ENCODE measurements at places on chromosomes 1 and 21.

- DNase-seq: no peak
Measured at GRCh38 chr1:51954783-51955182, 35.7 kb downstream of the RAB3B start.

DNA sequence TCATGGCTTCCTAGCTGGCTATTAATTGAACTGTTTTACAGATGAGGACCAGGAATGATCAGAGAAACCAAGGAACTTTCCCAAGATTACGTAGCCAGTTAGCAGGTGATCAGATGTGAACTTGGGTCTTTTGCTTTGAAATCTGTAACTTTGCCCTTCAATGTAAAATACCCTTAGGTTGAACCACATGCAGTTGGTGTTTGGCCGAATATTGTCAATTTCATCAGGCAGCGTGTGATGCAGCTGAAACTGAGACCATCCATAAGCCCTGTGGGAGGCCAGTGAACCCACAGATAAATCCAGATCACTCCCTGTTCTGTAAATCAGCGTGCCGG, 150.8 kb downstream of the ETS2 start:
- DNase-seq: no peak

- no peak for DNase-seq
Measured at GRCh38 chr21:23579573-23579972, 2027.7 kb downstream of the MRPL39 start.

GRCh38 chr1:217985641-217986040, 299.5 kb upstream of the RRP15 start:
- no peak for DNase-seq

DNA sequence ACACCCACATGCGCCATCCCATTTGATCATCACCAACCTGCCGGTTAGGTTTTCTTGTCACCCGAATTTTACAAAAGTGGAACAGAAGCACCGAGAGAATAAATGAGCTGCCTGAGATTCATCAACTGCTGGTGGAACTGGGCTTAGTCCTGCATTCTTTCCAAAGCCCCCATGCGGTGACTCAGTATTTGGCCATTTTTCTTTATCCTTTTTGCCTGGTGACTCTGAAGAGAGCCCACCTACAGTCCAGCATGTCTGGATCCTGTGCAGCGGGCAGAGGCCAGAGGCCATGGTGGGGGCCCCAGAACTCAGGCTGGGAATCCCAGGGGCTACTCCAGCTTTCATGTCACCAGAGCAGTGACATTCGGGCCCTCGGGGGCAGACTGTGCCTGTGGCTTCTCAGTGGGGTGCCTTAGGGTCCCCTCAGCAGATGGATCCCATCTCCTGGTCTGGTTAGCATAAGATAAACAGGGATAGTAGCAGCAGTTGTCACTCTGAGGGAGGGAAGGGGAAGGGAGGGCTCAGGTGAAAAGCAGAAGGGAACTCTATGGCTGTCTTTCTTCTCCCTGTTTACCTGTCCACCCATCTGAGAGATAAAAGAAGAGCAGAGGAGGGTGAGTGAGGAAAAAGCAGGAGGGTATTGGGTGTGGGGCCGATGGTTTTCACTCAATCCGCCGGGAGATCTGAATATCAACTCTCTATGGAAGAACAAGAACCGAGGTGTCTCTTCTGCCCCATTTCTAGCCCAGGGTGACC, 63.2 kb downstream of the KIF26B start:
- no peak for DNase-seq

GRCh38 chr1:100834777-100835660, 59.6 kb downstream of the EXTL2 start:
- DNase-seq: no peak

DNA sequence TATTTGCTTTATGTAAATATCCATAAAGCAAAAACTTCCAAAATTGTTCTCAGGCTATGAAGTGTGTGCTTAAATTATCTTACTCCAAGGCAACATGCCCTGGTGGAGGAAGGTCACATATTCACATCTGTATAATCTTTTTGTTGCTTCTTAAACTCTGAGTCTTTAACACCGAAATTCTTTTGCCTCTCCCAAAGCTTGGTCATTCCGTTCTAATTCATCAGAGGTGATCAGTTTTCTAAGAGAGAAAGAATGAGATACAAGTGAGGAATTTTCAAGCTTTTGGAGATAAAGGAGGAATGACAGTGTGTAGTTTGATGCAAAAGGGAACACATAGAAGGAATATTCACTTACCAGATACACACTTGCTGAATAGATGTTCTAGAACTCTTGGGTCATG, 561.7 kb downstream of the LTN1 start:
- DNase-seq: no peak

GRCh38 chr1:220900842-220901241, 21.6 kb downstream of the HLX start:
- no peak for DNase-seq

DNA sequence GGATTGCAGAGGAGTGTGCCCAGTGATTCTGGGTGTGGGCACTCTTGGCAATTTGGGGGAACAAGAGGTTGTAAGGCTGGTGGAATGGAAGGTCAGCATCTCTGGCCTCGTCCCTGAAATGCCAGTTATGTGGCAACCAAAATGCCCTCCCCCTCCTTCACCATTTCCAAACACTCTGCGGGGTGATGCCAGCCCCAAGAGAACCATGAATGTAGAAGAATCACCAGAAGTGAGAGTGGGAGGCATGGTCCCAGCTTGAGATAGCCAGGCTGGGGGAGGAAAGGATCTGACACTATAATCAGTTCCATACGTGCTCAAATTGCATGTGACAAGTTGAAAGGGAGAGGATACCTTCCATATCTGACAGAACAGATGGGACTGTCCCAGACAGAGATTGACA, 88.7 kb upstream of the EDN2 start:
- no peak for DNase-seq

DNA sequence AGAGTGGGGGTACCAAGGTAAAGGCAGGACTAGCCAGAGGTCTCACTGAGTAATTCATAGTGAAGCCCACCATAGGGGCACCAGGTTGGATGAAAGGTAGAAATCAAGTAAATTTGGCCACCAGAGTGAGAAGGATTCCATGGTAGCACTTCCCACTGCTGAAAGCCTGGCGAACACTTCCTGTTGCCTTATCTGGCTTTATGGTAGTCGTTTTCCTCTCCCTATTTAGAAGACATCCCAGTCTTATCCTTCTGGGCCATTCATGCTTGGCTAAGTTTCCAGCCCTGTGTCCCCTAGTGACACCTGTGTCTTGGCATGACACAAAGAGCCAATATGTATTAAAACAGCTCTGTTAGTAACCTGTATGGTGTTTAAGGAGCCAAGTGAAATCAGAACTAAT, 74.3 kb upstream of the SIPA1L2 start:
- no peak for DNase-seq

Data from stimulated activated CD8-positive, alpha-beta memory T cell treated with anti-CD3 and anti-CD28 coated beads, Interleukin-12 subunit alpha, Interleukin-12 subunit beta, amount 100 ng/mL, for 4 hours (primary cell).